ENCODE measurements at places on chromosomes 3 and 15. TPM values are rescaled to one million over a fixed set of nuclear protein-coding genes. Genes with fewer than 3 reads are reported as not detected.

The UROC1 gene
- not detected for total RNA-seq

The EIF5A2 gene
- total RNA-seq: 11.6 TPM

The OR5K3 gene
- total RNA-seq: not detected

The ZNF80 gene
- total RNA-seq: not detected

The FBXO40 gene
- not detected for total RNA-seq

The ARHGAP31 gene
- total RNA-seq: 19.5 TPM

The ANKRD34C gene
- not detected for total RNA-seq

The AHSG gene
- total RNA-seq: not detected

The WDR72 gene
- not detected for total RNA-seq

The SCN11A gene
- total RNA-seq: under 0.01 TPM

The SAMMSON gene
- not detected for total RNA-seq

The RABL3 gene
- total RNA-seq: 16.6 TPM

The VEPH1 gene
- total RNA-seq: 131 TPM

The DOCK3 gene
- total RNA-seq: 0.22 TPM

The UCN2 gene
- 25.1 TPM for total RNA-seq

The RBP2 gene
- not detected for total RNA-seq

All from placental pericyte (primary cell).